ENCODE measurements at places on chromosomes 16 and 17.

DNA sequence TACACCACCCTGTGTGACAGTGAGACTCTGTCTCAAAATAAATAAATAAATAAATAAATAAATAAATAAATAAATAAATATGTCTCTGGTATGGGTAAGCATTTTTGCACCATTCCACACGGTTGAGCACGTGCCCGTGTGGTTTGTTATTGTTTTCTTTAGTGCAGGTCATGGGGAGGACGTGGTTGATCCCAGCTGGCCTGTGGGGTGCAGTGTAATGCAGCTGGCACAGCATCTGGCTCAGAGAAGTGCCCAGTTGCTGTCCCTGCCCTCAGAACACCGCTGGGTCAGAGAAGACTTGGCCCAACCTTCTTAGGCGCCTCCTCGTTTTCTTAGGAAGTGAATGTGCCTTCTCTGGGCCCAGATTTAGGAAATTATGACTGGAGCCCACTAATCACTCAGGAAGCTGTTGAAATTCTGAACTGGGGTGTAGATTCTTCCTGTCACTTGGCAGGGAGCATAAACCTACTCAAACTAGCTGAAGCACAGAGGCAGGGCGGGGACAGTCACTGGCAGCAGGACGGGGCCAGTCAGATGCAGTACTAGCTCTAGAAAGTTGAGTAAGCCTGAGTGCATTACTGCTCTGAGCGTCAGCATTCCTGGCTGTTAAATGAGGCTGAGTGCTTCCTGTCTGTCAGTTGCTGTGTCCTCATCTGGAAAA lies 85.9 kb downstream of the SNX29 start:
- no peak for DNase-seq

GRCh38 chr17:58353389-58353825 lies 1.4 kb upstream of the SUPT4H1 start:
- DNase-seq = no peak

DNA sequence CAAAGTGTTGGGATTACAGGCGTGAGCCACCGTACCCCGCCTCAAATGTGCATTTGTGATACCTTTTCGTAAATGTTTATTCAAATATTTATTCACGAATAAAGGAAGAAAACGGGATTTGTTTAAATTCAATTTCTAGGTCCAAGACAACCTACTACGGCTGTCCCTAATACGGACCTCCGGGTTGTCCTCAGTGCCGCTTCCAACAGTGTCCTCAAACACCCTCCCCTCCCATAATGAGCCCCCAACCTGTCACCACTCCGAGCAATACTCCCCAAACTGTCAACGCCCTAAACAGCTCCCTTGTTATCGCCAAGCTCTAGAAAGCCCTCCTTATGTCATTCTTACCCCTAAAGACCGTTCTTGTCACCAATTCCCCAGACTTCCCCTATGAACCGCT lies 539 bp upstream of the GABARAPL2 start:
- DNase-seq = no peak

- no peak for DNase-seq
Observed at GRCh38 chr17:9693755-9694154, 48.4 kb downstream of the USP43 start.

DNA sequence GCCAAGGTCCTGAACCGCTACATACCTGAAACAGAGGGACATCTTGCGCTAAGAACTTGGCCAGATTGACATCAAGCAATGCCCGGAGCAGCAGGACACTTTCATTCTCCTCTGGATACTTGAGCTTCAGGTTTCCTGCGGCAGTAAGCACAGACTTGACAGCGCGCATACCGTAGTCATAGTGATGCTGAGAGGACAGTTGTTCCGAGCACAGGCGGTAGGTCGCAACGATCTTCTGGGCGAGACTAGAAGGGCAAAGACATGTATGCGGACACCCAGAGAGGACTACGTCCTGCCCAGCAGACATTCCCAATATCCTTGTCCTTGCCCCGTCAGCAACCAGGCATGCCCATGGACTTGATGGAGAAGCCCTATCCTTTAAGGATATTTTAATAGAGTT lies 112.9 kb downstream of the DNAH3 start:
- DNase-seq = no peak

GRCh38 chr17:32904891-32905290 lies 23.1 kb upstream of the TMEM98 start:
- DNase-seq = no peak

GRCh38 chr17:75774991-75775668 lies 9.5 kb upstream of the UNK start:
- no peak for DNase-seq

DNA sequence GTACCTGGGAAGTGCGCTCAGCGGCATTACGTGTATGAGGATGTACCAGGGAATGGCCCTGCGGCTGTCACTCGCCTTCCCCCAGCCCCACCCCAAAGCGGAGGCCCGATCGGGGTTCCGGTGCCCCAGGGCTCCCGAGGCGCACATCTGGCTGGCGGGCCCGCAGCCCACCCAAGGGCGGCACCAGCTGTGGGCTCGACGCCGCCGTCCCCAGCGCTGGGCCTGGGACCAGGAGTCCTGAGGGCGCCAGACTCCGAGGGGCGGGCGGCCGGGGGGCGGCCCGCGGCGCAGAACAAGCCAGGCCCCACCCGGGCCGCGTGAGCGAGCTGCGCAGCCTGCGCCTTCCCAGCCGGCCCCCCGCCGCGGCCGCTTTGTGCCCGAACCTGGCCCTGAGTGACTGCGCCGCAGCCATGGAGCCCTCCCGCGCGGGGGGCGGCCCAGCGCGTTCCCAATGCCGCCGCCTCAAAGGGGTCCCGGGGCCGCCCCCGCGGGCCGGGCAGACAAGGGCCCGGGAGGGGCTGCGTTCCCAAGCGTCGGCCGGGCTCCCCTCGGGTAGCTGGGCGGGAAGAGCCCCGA lies 17.4 kb downstream of the ZNF423 start:
- no peak for DNase-seq

DNA sequence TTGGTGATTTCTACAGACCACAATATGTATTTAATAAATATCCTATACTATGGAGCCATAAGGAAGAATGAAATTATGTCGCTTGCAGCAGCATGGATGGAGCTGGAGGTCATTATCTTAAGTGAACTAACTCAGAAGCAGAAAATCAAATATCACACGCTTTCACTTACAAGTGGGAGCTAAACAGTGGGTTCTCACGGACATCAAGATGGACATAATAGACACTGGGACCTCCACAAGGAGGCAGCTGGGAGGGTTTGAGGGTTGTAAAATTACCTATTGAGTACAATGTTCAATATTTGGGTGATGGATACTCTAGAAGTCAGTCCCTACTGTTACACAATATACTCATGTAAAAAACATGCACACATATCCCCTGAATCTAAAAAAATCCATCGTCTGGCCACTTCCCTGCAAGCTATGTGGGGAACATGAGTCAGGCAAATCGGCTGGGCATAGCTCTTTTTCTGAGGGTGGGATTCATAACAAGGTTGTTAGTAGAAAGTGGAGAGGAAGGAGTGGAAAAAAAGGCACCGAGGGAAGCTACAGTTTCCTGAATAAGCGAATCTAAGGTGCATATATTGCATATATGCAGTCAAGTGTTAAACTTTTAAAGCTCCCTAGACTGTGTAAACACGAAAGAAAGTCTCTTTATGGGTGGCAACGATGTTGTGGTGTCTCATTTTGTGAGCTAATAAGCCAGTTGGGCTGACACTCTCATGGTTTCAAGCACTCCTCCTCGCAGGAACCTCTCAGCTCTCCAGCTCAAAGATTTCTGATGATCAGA lies 135.2 kb upstream of the CPHXL start:
- no peak for DNase-seq

- no peak for DNase-seq
Observed at GRCh38 chr17:28718333-28719020, 809 bp upstream of the RAB34 start.

DNA sequence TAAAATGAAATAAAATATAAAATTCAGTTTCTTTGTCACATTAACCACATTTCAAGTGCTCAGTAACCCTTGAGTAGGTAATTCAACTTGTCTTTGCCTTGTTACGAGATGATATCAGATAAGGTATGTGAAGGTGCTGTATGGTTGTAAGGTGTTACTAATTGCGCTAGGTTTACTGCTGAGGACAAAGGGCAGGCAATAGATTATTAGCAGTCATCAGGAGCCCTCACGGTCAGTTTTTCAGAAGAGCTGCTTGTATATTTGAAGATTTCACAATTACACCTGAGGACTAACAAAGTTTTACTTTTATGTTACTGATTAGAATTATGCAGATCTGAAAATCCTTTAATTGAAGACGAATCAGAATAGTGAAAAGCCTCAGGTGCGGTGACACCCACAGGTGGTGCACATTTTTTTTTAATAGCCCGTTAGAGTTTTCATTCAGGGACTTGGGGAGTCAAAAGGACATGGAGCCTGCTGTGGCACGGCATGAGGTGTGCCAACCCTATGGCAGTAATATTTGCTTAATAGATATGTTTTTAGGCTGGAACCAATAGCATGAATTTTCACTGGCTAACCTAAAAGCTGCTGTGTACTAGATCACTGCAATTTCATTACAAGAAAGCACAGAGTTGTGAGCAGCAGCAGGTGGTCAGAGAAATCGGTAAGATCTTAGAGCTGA lies 16.4 kb downstream of the NDEL1 start:
- no peak for DNase-seq
